Stimulated activated CD8-positive, alpha-beta memory T cell treated with anti-CD3 and anti-CD28 coated beads, Interleukin-2, amount 100 ng/mL, for 48 hours (primary cell): ENCODE measurements at places on chromosomes 12 and 14.

DNA sequence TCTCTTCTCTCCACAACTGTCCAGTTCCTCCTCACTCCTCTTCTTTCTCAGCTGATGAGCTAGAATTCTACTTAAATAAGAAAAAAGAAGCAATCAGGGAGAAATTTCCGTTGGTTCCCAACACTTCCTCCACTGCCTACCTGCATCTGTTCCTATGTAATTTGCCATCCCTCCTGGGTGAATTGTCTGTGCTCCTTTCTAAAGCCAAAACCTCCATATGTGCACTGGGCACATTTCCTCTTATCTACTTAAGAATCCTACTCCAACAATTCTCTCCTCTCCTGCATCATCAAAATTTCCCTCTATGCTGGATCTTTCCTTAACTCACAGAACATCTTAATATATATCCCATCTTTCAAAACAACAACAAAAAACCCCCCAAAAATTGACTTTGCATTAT lies 35.2 kb downstream of the GPR65 start:
- DNase-seq: no peak

DNA sequence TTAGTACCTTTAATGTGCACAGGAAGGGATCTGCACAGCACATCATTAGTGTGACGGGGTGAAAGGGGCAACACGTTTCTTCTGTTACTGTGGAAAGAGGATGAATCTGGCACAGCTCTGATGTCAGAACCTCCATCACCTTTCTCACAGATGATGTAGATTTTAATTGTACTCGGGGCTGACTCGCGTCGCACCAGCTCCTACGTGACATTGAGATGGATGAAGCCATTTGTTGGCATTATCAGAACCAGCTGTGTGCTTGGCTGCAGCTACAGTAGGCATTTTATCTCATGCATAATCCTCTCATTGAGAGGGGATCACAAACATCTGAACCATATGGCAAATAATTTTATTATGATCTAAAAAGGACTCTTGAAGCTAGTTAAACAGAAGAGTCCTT lies 173.6 kb downstream of the PDZRN4 start:
- no peak for DNase-seq

GRCh38 chr14:99329711-99330315 lies 57.8 kb upstream of the BCL11B start:
- DNase-seq: no peak

DNA sequence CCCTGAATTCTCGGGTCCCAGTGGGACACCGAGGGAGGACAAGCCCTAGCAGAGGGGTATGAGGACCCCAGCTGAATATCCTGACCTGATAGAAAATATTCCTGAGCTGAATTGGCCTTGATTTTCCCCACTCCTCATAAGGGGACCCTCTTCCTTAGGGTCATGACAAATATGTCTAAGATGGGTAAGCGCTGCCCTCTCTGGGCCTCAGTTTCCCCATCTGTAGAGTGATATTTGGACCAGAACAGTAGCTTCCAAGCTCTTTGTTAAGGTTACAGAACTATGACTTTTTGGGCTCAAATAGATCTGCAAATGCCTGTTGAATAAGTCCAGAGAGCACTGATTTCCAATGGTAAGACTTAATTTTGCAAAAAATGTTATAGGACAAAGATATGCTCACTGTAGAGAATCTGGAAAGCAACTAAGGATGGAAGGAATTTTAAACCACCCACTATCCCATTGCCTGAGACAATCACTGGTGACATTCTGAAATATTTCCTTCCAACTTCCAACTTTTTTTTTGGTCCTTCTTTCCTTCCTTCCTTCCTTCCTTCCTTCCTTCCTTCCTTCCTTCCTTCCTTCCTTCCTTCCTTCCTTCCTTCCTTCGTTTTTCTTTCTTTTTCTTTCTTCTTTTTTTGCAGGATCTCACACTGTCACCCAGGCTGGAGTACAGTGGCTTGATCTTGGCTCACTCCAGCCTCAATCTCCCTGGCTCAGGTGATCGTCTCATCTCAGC lies 32.0 kb downstream of the MYL2 start:
- no peak for DNase-seq

DNA sequence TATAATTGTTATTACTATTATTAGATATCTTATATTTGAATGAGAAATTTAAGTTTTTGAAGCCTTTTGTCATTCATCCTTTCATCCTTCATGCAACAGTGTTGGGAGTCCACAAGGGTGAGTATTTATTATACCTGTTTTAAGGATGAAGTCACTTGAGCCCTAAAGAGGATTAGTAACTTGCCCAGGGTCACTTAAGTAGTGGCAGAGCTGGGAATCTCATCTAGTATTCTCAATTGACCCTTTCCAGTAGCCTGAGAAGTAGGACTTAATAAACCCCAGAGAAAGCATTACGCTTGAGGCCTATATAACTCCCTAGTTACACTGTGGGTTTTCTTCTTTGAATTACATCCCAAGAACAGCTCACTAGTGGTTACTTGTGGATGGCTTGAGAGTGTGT lies 119.8 kb downstream of the SRGAP1 start:
- no peak for DNase-seq

DNA sequence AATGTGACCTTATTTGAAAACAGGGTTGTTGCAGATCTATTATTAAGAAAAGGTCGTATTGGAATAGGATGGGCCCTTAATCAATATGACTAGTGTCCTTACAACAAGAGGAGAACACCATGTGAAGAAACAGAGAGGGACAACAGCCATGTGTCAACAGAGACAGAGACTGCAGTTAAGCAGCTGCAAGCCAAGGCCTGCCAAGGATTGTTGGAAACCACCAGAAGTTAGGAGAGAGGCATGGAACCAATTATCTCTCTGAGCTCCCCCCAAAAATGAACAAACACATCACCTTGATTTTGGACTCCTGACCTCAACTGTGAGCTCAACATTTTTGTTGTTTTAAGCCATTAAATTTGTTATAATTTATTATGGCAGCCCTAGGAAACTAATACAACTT lies 214.6 kb upstream of the PRKD1 start:
- no peak for DNase-seq

DNA sequence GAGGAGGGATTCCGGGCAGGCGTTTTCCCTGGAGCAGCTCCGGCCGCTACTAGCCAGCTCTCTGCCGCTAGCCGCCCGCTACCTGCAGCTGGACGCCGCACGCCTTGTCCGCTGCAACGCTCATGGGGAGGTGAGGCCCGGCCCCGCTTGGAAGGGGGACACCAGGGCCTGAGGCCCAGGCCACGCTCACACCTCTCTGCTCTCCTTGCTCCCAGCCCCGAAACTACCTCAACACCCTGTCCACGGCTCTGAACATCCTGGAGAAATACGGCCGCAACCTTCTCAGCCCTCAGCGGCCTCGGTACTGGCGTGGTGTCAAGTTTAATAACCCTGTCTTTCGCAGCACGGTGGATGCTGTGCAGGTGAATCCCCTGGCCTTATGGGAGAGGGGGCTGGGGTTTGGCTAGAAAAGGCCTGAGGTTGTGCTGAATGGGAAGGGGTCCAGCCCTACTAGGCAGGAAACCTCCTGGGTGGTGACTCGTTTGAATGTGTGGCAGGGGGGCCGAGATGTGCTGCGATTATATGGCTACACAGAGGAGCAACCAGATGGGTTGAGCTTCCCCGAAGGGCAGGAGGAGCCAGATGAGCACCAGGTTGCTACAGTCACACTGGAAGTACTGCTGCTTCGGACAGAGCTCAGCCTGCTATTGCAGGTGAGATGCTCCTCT lies 597 bp downstream of the RNF31 start:
- no peak for DNase-seq

GRCh38 chr14:31205681-31206535 lies 1.7 kb downstream of the HECTD1 start:
- DNase-seq: no peak

DNA sequence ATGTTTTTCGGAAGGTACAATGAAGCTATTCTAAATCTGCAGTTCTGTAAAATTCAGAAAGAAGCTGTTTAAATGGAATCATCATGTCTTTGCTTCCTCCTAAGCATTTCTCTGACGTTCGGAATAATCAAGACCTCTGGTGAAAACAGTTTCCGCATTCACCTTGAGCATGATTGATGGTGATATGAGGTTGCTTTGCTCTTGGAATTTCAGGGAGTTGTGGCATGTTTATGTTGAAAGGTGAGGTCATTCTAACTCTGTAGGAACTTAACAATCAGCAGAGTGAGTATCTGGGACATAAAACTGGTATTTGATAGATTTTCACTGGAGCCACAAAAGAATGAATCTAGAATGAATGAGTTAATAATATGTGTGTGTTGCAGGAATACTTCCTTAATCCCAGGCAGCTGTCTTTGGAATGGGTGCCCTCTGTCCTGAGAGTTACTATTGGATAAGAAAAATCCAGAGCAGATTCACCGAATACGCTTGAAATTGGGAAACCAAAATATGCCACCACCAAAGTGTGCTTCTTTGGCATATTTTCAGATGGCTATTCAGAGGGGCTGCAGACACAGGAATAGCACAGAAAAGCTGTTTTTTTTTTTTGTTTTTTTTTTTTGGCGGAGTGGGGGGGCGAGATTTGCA lies 599.1 kb downstream of the CCER1 start:
- DNase-seq: no peak

GRCh38 chr14:77022236-77022852 lies 6.2 kb downstream of the IRF2BPL start:
- no peak for DNase-seq

DNA sequence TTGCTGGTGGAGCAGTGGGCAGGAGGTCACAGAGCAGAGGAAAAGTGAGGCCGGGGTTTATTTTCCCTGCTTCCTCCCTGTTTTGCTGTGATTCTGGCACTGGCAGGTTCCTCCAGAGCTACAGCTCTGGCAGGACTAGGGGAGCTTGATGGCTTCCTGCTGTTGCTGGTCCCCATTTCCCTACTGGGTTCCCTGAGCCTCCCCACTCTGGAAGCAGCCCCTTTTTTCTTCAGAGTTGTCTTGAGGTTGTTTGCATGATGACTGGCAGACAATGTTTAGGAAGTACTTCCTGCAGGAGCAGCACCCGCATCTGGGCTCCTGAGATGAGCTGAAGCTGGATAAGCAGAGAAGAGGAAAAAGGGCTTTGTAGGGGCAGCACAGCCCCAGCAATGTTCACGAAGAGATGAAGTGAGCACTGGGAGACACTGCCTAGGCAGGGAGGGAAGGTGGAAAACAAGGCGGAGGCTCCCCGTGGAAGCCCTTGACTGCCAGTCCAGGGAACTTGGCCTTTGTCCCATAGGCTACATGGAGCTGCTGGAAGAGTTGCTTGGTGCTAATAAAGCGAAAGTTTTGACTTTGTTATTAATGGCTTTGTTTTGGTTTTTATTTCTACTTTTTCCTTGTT lies 126.9 kb downstream of the SLC38A6 start:
- no peak for DNase-seq

- DNase-seq: no peak
These were observed 172.8 kb upstream of the KITLG start for GRCh38 chr12:88753066-88753465.

GRCh38 chr12:34597548-34598351 lies 575.5 kb downstream of the ALG10 start:
- DNase-seq: no peak

- DNase-seq: no peak
These were observed 88.9 kb downstream of the SMOC1 start for GRCh38 chr14:69968132-69968531.

DNA sequence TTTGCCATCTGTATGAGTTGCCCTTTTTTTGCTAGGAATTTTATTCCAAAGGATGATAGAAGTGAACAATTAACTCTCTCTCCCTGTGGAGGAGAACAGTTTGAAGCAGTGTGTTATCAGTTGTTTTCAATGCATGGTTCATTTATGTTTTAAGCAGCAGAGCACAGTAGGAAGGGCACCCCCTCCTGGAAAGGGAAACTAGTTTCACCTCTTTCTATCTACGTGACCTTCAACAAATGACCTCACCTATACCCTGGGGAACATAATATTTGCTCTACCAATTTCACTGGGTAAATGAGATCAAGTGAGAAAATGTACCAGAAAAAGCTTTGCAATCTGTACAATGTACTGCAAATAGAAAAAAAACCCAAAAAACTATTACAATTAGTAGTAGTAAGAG lies 5.4 kb upstream of the DCP1B start:
- DNase-seq: no peak

DNA sequence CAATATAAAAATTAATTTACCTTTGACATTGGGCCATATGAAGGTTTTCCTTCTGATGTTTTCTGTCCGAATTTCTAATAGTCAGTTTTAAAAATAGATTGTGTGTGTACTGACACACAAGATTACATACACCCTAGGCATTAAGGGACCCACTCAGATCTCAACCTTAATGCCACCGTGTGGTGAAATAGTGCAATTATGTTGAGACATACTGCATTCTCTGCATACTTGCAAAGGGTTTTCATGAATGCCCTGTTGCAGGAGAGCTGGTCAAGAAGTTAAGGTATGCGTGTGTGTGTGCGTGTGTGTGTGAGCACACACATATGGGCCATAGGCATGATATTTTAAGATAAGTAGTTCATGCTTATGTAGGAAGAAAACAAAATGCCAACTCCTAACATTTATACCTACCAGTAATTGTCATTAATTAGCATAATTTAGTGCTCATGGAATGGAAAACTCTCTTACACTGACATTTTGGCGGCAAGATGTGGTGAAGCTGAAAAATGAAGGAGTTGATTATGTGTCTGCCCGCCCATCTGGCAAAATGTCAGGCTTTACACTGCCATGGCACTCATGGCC lies 58.8 kb downstream of the PIK3C2G start:
- no peak for DNase-seq

GRCh38 chr14:61643555-61643954 lies 51.8 kb upstream of the HIF1A start:
- no peak for DNase-seq

GRCh38 chr14:68111097-68111852 lies 291.7 kb downstream of the RAD51B start:
- no peak for DNase-seq

DNA sequence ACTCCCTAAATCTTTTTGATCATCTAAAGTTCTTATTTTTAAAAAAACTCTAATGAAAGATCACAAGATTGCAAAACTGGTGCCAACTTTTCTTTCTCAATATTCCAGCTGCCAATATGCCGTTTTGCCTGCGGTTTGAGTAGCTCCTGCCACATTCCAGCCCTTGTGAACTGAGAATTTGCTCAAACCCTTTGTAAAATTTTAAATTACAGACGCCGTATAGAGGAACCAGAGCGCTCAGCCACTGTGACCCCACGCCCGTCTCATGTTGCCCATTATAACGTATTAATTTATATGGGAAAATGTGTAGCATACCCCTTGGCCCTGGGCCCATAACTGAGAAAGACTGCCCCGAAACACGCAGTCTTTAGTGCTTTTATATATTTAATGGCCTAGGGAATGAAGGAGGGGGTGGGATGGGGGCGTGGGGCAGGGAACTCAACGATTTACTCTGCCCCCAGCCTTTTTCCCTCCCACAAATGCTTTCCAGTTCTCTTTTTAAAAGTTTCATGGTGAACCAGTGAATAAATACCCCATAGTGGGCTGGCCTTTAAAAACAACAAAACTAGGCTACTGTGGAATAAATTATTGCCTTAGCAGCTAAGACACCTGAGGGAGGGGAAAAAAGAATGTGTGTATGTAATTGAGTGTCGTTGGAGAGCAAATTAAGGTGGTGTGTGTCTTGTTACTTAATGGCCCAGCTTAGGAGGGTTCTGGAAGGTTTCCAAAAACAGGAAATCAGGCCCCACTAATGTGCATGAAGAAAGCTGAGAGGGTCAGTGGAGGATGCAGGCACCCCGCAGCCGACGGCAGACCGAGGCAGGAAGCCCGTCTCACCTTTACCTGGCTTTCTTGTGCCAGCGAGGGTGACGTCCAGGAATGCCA lies 45.7 kb upstream of the RFLNA start:
- DNase-seq: no peak

GRCh38 chr12:24478254-24478653 lies 470.6 kb downstream of the BCAT1 start:
- no peak for DNase-seq
